ENCODE measurements at places on chromosomes 6 and 20.

DNA sequence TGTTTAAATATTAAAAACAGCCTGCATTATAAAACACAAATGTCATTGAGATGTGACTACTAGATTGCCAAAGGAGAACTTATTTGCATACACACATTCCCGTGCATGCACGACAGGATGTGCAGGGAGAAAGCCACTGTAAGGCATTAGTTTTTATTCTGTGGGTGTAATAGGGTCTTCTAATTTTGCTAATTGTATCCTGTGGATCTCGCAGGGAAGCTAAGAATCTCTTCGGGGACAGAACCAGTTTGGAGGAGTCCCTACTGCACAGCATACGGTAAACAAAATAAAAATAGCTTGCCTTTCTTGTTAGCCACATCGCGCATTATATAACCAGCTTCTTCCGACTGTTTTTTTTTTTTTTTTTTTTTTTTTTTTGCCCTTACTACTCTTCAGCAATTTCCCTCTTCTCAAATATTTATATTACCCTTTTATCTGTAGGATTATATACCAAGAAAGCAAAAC lies 2.0 kb downstream of the ATXN1 start:
- DNase-seq = peak; percentile 49

- DNase-seq = no peak
Observed at GRCh38 chr20:23436681-23437080, 2.8 kb upstream of the CSTL1 start.

DNA sequence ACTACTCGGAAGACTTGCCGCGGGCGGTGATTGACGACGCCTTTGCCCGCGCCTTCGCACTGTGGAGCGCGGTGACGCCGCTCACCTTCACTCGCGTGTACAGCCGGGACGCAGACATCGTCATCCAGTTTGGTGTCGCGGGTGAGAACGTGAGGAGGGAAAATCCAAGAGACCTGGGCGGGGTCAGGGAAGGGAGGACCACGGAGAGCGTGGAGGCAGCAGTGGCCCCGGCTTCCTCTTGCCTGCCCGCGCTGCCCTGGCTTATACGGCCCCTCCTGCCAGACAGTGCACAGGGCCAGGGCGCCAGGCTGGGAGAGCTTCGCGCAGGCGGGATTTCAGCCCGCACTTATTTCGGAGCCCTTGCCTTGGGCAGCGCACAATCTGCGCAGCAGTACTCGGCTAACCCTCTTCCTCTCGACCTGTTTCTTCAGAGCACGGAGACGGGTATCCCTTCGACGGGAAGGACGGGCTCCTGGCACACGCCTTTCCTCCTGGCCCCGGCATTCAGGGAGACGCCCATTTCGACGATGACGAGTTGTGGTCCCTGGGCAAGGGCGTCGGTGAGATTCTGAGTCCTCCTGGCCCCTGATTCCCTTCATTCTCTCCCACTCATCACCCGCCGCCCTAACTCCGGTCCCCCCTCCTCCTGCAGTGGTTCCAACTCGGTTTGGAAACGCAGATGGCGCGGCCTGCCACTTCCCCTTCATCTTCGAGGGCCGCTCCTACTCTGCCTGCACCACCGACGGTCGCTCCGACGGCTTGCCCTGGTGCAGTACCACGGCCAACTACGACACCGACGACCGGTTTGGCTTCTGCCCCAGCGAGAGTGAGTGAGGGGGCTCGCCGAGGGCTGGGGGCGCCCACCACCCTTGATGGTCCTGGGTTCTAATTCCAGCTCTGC lies 2.0 kb downstream of the MMP9 start:
- no peak for DNase-seq

GRCh38 chr6:124977067-124977908 lies 15.1 kb downstream of the RNF217 start:
- no peak for DNase-seq

GRCh38 chr6:128241216-128241615 lies 279.2 kb downstream of the PTPRK start:
- DNase-seq = no peak

- DNase-seq = no peak
Observed at GRCh38 chr20:39605908-39606307, 643.8 kb downstream of the DHX35 start.

- DNase-seq = no peak
Observed at GRCh38 chr20:14441201-14441600, 103.8 kb upstream of the FLRT3 start.

- no peak for DNase-seq
Observed at GRCh38 chr6:26269531-26270485, 95.2 kb upstream of the BTN3A2 start.

DNA sequence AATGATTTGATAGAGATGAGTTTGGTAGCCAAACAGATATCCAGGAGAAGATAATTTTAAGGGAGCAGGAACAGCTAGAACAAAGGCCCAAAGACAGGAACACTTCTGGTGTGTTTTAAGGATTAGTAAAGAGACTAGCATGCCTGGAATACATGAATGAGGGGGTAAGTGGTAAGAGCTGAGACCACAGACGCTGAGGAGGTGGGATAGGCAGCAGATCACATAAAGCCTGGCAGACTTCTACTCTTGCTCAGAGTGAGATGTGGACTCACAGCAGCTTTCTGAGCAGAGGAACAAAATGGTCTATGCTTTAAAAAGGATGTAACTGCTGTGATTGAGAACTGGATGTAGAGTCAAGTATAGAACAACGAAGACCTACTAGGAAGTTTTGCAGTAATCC lies 100.1 kb downstream of the EPHA7 start:
- DNase-seq = no peak

GRCh38 chr6:94372229-94372628 lies 952.9 kb upstream of the EPHA7 start:
- DNase-seq = peak; percentile 89

DNA sequence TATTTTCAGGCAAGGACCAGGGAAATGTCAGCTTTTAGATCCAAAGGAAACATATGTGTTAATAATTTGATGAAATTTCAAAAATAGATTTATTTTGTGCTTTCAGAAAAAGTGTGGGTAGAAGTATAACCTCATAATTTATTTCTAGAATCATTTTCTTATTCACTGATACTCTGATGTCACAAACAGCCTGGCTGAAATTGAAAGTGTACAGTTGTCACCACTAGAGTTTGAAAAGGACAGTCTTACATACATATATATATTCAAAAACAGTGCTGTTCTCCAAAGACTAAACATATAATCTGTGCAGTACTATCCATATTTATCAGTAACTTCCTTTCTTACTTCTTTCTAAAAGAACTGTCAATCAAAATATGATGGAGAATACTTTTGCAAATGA lies 254.4 kb upstream of the KCNQ5 start:
- DNase-seq = no peak

- no peak for DNase-seq
Observed at GRCh38 chr6:155939253-155939652, 483.6 kb upstream of the NOX3 start.

GRCh38 chr20:16205507-16205906 lies 367.7 kb downstream of the KIF16B start:
- no peak for DNase-seq

GRCh38 chr6:121652726-121653623 lies 217.5 kb downstream of the GJA1 start:
- no peak for DNase-seq

DNA sequence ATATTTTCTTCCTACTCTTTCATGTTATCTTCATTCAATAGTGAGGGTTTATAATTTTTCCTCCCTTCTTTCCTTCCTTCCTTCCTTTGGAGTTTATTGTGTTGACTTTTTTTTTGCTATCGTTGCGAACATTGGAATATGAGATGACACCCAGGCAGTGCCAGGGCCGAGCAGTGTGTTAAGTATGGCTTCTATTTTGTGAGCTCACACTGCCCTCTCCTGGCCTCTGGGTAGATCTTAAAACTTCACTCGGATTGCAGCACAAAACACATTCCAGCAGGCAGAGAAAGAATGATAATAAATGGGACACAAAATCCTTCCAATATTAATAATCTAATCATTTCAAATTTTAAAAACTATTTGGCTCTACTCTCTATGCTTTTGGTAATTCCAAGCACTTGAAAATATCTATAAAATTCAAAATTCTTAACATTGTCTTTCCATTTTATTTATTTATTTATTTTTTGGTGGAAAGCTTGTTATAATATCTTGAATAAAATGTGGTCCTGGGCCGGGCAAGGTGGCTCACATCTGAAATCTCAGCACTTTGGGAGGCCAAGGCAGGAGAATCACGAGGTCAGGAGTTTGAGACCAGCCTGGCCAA lies 147.4 kb upstream of the OLIG3 start:
- DNase-seq = peak; percentile 85

GRCh38 chr6:41639809-41640371 lies 1.6 kb downstream of the MDFI start:
- no peak for DNase-seq

DNA sequence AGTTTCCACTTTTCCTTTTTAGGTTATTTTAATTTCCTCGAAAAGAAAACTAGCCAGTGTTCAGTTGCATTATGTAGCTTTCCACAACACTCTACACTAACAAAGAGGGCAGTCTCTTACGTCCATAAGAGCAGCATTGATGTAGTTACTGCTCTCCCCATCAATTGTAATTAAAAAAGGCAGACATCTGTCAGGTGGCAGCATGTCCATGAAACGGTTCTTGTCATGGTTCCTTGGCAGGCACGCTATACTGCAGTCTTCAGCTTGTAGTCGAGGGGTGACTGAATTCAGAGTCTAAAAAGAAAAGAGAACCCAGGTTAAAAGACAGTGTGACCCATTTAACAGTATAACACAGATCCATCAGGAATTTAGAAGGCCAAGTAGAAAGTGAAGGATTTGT lies 80.1 kb upstream of the THEMIS start:
- peak; percentile 72 for DNase-seq

DNA sequence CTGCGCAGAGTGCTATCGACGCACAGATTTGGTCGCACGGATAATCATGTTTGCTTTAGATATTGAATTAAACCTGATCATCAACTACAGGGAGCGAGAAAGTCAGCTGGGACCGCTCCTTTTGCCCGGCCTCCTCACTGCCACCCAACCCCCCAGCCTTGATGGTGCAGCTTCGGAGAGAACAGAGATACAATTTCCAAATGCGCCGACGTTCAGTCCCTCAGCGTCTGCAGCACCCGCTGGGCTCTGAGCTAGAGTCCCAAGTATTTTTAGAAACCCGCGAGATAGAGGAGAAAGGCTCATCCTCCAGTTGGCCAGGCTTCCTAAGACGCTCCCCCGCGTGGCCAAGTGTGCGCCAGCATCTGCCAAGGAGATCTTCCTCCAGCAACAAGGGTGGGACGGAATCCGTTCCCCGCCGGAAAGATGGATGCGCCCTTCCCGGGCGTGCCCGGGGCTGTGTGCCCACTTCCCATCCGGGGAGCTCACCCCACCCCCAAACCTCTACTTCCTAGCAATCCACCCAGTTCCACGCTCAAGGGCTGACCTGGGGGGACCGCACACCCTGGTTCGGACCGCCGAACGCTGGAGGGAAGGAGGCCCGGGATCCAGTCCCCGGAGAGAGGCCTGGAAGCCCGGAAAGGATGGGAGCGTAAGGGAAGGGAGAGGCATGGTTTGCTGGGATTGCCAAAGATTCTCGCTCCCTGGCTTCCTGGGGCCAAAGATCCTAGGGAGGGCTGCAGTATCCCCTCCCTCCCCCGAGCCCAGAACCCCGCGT lies 4.1 kb downstream of the NKX2-2 start:
- peak; percentile 45 for DNase-seq

DNA sequence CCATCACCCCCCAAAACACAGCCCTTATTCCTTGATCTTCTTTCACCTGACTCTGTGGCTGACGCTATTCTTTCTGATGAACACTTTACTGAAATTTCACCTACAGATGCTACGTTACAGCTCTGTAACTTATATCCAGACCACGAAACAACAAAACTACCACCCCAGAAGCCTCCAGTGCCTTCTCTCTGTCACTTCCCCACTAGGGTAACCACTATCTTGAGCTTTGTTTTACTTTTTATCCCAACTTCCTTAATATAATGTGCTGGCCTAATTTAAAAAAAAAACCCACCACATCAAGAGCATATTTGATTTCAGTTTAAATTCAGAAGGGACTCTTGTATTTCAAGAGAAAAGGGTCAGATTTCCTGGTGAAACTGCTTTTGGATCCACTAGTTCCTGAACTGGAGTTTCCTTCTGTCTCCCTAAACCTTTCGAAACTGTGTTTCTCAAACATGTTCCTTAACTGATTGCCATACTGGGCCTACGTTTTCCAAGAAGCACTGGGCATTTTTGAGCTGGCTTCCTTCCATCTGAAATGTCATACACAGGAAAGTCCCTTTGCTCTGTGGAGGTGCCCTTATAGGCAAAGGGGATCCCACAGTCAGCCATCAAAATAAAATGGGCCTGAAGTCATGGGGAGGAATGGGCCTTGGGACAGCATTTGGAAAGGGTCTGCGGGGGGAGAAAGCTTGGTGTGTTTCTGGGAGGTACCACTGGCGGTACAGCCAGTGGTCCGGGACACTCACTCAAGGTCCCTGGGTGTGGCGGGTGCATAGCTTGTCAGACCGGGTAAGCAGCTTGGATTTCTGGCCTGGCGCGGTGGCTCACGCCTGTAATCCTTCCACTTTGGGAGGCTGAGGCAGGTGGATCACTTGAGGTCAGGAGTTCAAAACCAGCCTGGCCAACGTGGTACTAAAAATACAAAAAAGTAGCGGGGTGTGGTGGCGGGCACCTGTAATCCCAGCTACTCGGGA lies 25.8 kb upstream of the RTF2 start:
- DNase-seq = no peak

GRCh38 chr6:156687789-156688619 lies 89.2 kb upstream of the ARID1B start:
- DNase-seq = peak; percentile 65

GRCh38 chr6:143098054-143098671 lies 37.5 kb downstream of the AIG1 start:
- no peak for DNase-seq

DNA sequence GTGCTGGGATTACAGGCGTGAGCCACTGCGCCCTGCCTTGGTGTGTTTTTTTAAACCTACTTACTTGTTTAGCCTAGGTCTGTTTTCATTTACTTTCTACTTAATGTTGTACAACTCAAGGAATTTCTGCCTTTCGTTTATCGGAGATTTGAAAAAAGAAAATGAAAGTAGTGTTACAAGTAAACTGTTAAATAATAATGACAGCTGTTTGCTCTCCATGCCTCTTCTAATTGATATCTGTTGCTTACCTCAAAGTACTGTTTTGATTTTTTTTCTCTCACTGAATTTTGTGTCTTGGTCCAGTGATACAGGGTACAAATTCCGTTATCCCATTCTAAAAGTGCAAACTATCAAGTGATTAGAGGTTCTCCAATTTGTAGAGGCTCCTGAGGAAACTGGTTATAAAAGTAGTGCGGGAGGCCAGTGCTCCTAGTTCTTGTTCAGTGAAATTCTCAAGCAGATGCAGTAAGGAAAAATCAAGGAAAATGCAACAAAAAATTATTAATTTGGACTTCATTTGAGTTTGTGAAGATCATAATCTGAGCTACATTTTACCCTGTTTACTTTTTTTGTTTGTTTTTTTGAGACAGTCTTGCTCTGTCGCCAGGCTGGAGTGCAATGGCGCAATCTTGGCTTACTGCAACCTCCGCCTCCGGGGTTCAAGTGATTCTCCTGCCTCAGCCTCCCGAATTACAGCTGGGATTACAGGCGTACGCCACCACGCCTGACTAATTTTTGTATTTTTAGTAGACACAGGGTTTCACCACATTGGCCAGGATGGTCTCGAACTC lies 2.2 kb downstream of the UBR2 start:
- DNase-seq = no peak

- DNase-seq = no peak
Observed at GRCh38 chr20:43167615-43168014, 22.1 kb downstream of the PTPRT start.
